Activated CD4-positive, alpha-beta memory T cell treated with anti-CD3 and anti-CD28 coated beads, Interleukin-2, amount 10 ng/mL, durations not matched to agents 7 days and 5 days (primary cell): ENCODE measurements at places on chromosomes 5 and 9. TPM values are rescaled to one million over a fixed set of nuclear protein-coding genes. Genes with fewer than 3 reads are reported as not detected.

The SAPCD2 gene
- 26.8 TPM for total RNA-seq

The GZMA gene
- total RNA-seq = 1,099 TPM

The WNK2 gene
- 0.05 TPM for total RNA-seq

The ST8SIA4 gene
- total RNA-seq = 72.1 TPM

The MOB3B gene
- 0.13 TPM for total RNA-seq

The PCDHB12 gene
- not detected for total RNA-seq

The ZNF883 gene
- 0.30 TPM for total RNA-seq

The SLC24A2 gene
- total RNA-seq = not detected

The PROB1 gene
- total RNA-seq = 5.5 TPM

The ASPN gene
- total RNA-seq = not detected

The CACNA1B gene
- total RNA-seq = not detected

The LMX1B gene
- total RNA-seq = not detected

The AGXT2 gene
- total RNA-seq = not detected

GRCh38 chr5:97534166-97534565 lies 351.1 kb upstream of the RIOK2 start:
- DNase-seq = no peak

- DNase-seq = no peak
Observed at GRCh38 chr9:35691334-35691650, 1.6 kb upstream of the TPM2 start.

GRCh38 chr5:33329891-33330290 lies 110.9 kb upstream of the TARS1 start:
- DNase-seq = no peak

- DNase-seq = no peak
Observed at GRCh38 chr5:156395306-156395675, 68.3 kb downstream of the SGCD start.

- DNase-seq = no peak
Observed at GRCh38 chr5:145362266-145362665, 472.9 kb downstream of the PRELID2 start.

DNA sequence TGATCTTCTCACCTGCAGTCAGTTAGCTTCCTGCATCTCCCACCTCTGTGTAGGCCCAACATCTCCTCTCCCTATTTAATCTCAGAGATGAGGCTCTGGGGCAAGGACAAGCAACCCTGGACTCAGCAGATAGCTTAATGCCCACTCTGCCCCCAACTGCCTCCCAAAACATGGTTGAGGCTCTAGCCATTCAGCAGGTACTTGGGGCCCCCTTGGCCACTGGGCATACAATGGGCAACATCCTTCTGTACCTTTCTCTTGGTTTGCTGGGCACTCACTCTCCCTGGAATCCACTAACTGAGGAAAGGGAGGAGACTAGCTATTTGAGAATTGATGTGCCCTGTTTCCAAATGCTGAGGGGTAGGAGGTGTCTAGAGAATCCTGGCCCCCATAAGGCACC lies 9.4 kb downstream of the IGIP start:
- DNase-seq = no peak

DNA sequence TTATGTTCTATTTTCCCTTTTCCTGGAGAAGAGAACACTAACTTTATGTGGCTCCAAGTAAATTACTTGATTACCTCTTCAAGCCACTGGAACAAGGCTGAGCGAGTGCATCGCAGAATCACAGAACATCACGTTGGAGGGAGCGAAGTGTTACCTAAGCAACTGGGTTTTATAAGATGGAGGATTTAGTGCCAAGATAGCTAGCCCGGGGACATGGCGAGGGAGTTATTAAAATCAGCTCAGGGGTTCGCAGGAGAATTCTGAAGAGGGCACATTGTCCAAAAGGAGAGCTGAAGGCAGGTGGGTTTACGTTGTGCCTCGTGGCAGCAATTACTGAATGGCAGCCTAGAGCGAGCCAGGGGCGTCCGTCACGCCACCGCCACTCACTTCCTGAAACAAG lies 563.2 kb upstream of the ADAMTS16 start:
- no peak for DNase-seq

- DNase-seq = no peak
Observed at GRCh38 chr5:14675865-14676300, 11.4 kb downstream of the OTULIN start.

DNA sequence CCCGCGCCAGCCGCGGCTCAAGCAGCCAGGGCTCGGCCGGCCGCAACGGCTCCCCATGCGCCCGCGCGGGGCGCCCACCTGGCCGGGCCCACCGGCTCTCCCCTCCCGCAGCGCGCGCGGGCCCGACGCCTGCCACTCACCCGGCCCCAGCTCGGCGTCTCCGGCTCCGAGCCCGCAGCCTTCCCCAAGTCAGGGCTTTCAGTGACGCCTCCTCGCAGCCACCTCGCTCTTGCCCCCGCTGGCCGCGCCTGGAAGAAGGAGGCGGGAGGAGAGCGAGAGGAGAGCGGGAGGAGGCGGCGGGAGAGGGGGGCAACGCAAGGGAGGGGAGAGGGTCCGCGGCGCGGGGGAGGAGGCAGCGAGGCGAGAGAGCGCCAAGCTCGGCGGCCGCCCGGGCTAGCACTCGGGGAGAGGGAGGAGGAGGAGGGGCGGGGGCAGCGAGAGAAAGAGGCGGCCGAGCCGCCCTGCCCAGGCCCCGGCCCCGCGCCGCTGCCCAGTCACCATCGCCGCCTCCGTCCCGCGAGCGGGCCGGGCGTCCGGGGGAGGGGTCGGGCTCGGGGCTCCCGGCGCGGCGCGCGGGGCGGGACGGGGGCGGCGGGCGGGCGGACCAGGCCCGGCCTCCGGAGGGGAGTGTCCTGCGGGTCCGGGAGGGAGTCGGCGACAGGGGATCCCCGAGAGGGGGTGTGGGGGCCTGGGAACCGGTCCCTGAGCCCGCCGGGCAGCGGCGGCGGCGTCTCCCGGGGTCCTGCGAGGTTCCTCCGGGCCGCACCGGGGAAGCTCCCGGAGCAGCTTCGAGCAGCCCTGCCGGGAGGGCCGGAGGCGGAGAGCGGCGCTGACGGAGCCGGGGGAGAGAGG lies at the start of gene LHFPL2:
Gene LHFPL2, minus strand, starts transcription at position 414 of the 852 bp plus-strand sequence. CDS start 138,559 bp downstream, outside the sequence.
- DNase-seq = no peak

- no peak for DNase-seq
Observed at GRCh38 chr5:83724935-83725334, 4.3 kb upstream of the HAPLN1 start.

- DNase-seq = no peak
Observed at GRCh38 chr5:132002757-132003156, 8.7 kb downstream of the ACSL6 start.

DNA sequence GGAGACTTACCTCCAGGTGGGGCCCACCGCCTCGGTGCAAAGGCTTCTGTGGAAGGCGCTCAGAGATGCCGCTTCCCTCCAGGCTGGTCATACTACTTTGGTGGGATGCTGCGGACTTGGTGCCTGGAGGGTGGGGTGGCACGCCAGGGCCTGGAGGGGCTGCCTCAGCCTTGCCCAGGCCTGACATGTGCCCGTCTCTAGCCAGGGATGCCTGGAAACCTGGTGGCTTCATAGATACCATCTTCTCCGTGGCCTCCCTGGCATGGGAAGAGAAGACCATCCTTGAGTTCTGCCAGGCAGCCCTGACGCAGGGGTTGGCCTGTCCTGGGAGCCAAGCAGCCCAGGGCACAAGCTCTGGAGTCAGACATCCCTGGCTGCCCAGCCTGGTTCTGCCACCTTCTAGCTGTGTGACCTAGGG lies 28.3 kb downstream of the ORM2 start:
- DNase-seq = no peak

GRCh38 chr5:135040034-135040332 lies 6.0 kb upstream of the PITX1 start:
- DNase-seq = no peak

GRCh38 chr5:62256161-62257019 lies 49.6 kb upstream of the KIF2A start:
- DNase-seq = no peak

- DNase-seq = no peak
Observed at GRCh38 chr5:148177207-148177606, 8.9 kb downstream of the SPINK14 start.

DNA sequence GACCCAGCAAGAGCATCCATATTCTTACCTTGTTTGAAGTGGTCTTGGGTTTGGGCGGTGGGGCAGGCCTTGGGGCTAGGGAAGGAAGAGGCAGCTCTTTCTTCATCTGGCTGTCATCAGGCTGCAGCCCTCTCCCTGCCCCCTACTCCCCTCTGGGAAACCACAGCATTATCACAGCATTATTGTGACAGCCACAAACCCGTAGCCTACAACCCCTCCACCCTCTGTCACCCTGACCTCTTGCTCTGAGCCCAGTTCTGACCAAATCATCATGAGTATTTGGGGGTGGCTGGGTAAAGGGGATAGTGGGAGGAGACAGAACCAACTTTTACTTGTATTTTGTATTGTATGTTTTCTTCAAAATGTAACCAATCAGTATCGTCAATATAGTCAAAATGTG lies 94.3 kb upstream of the ARRDC3 start:
- DNase-seq = no peak

DNA sequence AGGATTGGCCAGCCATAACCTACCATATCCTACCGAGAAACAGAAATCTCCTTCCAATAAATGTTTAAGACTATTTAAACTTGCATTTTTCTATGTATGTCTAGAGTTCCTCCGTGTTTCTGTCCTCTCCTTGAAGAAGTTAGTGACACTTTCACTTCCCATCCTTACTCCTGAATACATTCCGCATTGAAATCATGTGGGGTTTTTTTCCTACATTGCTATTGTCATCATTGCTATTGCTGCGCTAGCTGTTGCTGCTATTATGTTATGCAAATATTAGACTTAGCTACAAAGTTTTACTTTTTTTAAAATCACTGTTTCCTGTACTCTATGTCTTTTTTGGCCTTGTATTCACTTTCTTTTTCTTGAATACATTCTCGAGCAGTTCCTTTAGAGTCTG lies 83.3 kb upstream of the NEK6 start:
- DNase-seq = no peak

DNA sequence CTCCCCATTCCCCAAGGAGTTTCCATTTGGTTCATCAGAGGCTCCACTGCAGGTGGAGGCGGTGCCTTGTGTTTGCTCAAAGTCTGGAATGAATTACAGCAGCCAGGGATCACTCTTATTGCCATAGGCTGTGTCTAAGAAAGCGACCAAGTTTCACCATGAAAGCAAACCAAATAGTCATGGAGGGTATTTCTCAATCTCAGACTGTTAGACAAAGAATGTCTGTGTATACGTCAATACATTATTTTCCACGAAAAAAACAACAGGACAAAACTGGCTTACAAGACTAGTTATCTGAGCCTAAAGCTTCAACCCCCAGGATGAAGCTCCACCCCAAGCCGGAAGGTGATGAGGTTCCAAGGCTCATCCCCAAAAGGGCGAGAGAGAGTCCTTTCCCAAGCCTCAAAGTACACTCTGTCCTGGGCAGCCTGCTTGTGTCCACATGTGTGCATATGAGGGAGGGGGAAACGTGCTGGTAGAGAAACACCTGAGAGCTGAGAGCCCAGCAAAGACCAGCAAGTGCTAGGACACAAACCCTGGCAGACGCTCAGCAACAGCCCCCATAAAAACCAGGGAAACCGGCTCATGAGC lies 4.3 kb downstream of the B4GALT1 start:
- no peak for DNase-seq
